GM10248 (cell line): ENCODE measurements at places on chromosomes 4 and X.
A peak's percentile ranks its signal among the peaks of the same experiment; 100 is the strongest.

DNA sequence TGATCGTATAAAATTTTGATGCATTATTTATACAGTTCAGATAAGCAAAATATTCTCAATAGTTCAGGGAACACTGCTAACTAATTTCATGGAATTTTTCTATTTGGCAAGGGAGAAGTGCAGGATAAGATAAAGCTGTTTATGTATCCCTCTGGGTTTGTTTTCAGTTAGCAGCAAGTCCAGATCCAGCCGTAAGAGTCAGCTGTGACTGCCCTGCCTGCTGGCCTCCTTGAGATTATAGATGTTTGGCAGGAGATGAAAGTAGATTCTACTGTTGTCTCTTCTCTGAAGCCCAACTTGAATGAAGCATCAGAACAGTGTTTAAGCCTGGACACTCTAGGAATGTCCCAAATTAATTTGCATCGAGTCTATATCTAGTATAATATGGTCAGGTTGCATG, 29.5 kb downstream of the ANTXR2 start:
- DNase-seq: no peak

- no peak for DNase-seq
These were observed 86.5 kb upstream of the ZIC3 start for GRCh38 chrX:137479386-137479785.

DNA sequence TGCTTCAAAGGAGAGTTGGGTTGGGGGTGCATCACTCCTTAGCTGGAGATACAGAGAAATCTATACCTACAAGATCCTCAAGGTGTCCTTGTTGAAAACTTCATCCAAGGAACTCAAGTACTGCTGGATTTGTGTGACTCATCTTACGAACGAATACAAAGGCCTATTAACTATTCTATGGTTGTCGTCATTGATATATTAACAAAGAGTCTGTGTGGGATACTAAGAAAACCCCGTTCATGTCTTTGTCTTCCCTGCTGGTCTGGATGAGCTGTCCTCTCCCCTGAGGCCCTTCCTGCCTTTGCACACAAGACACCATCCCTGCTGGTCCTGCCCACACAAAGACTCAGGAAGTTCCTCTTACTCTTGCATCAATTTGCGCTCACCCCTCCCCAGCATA, 54.9 kb upstream of the IRF2 start:
- no peak for DNase-seq

- DNase-seq: no peak
These were observed 11.3 kb downstream of the TIMP1 start for GRCh38 chrX:47593522-47593921.

GRCh38 chr4:68469482-68469881, 22.2 kb downstream of the TMPRSS11E start:
- DNase-seq: no peak

- no peak for DNase-seq
These were observed 54.8 kb downstream of the TLL1 start for GRCh38 chr4:165927815-165928214.

DNA sequence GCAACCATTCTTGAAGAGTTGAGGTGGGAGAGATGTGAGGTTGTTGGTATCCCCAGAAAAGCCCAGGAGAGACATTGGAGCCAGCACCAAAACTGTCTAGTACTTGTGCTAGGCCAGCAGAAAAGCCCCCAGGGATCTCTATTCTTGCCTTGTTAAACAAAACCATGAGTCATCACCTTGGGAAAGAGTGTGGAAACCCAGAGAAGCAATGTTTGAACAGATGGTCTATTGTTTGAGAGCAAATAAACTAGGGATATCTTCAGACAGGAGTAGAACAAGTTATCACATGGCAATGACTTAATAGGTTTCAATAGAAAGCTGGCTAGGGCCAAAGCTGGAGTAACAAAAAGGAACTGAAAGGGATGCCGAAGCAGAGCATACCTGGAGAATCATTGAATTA, 195.7 kb upstream of the CASK start:
- no peak for DNase-seq

- DNase-seq: no peak
These were observed 18.7 kb downstream of the NAT8L start for GRCh38 chr4:2077537-2078460.

DNA sequence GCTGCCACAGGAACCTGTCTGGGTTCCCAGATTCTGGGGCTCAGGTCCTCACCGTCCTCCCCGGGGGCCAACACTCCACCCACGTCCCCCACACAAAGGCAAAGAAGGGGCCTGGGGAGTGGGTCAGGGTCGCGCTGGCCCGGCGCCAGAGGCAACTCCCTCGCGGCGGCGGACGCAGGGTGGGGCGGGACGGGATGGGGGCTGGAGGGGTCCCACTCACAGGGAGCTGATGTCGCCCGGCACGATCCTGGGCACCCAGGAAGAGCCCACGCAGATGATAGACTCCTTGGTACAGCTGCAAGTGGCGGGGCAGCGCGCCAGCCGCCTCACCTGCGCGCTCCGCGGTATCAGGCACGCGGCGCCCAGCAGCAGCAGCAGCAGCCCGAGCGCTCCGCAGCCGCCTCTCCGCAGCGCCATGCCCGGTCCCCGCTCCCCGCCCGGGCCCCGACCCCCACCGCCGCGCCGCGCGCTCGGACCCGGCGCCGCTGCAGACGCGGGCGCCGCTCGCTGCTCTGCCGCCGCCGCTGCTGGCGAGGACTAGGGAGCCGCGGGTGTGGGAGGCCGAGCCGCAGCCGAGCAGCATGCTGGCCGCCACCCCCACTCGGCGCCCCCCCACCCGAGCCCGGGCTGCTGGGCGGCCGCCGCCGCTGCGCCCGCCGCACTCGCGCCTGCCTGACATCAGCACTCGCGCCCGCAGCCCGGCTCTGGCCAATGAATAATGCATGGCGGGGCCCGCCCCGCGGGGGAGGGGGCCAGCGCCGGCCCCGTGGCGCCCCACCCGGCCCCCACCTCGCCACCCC, at the start of gene LGI2:
TSS of gene LGI2 (minus strand) at position 670 of the 800 bp plus-strand sequence. CDS start at position 417, 253 bp downstream.
- peak; percentile 24 for DNase-seq

GRCh38 chr4:40323866-40324265, 11.3 kb upstream of the CHRNA9 start:
- DNase-seq: no peak

DNA sequence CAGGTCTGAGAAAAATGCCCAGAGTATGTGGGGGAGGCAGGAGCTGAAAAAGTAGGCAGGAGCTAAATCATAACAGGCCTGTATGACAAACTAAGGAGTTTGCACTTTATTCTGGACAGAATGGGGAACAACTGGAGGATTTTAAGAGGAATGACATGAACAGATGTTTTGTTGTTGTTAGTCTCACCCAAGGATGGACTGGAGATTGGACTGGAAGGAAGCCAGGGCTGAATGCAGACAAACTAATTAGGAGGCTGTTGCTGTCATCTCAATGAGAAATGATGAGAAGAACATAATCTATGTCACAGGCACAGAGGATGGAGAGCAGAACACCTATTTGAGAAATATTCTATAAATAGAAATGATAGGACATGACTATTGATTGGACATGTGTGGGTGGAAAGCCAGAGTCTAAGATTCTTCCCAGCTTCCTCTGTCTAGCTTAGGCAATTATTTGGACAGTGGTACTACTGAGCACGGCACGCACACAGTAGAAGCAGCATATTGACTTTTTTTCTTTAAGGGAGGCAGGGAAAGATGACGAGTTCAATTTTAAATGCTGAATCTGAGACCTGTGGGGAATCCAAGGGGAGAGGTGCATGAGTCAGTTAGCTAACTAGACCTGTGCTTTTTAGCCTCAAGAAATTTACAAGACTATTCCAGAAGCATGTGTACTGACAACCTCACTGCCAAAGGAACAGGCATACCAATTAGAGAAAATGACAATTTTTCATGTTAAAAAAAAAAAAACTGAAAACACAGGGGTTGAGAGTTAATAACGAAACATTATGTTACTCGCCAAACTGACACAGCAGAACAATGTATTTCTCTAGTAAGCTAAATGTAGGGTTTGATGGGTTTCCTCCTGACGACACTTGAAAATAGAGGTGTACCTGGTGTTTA, 963 bp upstream of the USO1 start:
- DNase-seq: no peak

DNA sequence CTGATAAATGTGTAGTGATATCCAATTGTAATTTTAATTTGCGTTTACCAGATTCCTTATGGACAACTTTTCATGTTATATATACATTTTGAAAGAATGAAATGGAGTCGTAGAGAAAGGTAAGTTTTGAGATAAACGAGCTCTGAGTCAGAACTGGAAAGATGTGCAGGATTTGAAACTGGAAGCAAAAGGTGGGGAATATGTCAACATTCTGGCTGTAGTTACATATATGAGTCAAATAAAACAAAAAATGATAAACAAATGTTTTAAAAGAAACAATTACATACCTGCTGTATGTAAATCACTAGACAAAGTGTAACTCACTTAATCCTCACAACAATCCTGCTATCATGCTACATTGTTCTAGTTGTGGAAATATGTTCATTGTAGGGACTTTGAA, 84.0 kb downstream of the LPAR4 start:
- peak; percentile 6 for DNase-seq

GRCh38 chrX:39030636-39031035, 229.4 kb downstream of the MID1IP1 start:
- DNase-seq: no peak

- no peak for DNase-seq
These were observed 624.4 kb upstream of the ACTRT1 start for GRCh38 chrX:128676651-128677050.

DNA sequence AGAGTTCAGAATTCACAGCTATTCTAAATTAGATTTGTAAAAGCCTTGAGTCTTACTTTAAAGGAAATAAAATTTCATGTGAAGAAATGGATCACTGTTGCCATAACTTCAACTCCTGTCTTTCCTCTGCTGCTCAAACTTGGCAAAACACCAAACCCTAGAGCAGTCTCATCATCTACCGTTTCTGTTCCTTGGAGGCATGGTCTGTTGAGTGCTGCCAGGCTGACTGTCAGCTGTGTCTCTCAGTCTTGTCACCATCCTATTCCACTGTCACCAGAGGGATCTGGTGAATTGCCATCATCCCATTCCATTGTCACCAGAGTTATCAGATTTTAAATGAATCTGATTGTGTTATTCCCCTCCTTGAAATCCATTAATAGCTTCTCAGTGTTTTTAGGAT, 55.6 kb downstream of the STIM2 start:
- DNase-seq: no peak

GRCh38 chrX:136587532-136587931, 55.5 kb downstream of the VGLL1 start:
- no peak for DNase-seq

DNA sequence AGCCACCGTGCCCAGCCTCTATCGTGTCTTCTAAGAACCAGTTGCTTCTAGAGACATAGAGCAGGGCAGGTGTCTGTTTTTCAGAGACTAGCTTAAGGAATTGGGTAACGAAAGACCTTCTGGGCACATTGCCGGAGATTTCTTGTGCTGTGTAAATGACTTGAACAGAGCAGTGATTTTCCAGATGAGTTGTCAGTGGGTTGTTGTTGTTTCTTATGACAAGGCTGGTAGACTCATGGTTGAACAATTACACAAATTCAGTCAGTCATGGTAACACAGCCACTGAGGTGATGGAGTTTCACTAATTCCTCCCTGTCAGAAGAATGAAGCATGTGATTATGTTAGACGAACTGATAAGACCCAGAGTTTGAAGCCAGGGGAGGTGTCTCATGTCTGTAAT, 20.5 kb upstream of the DDX3X start:
- no peak for DNase-seq

GRCh38 chrX:46236411-46236810, 308.8 kb downstream of the ZNF674 start:
- no peak for DNase-seq

DNA sequence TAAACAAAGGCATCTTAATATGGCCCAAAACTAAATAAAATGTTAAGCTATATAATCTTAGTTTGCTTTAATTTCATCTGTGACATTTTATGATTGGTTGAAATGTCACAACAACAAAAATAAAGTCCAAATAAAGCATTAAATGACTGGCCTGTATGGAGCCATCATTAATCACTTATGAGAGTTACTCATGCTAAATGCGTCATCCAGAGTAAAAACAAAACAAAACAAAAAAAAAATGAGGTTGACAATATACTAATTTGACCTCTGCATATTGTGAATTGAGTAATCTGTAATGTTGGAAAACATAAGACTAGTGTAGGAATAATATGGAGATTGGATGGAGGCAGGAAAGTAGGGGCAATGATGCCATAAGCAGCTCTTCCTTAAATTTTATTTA, 139.7 kb downstream of the MAPK10 start:
- DNase-seq: no peak

DNA sequence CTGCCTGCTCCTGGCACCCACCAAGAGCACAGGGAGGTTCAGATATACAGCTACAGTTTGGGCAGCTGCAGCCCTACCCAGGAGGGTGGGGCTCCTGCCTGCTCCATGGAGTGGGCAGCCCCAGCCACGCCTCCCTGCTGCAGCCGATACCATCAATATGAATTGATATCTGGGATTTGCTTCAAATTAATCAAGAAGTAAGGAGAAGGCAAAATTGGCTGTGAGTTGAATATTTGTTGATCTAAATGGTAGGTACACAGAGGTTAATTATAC, 31.2 kb upstream of the ZNF280C start:
- DNase-seq: no peak

GRCh38 chrX:116873671-116874070, 410.9 kb upstream of the CT83 start:
- DNase-seq: no peak

DNA sequence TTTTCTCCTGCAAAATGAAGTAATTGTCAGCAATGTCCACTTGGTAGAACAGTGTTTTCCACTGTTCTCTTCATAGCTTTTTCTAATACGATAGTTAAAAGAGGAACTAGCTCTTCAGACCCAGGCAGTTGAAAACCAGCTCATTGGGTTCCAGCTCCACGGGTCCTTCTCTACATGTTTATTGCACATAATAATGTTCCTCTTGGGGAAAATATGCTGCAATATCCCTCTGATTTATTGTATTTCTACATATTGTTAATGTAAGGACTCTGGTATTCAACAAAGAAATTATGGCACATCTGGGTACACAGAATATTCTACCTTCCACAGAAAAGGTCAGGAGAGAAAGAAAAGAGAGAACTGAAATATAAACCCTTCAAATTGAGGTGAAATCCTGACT, 473.4 kb downstream of the TRIML1 start:
- no peak for DNase-seq

- DNase-seq: no peak
These were observed 349.8 kb upstream of the CPEB2 start for GRCh38 chr4:14652522-14652921.

DNA sequence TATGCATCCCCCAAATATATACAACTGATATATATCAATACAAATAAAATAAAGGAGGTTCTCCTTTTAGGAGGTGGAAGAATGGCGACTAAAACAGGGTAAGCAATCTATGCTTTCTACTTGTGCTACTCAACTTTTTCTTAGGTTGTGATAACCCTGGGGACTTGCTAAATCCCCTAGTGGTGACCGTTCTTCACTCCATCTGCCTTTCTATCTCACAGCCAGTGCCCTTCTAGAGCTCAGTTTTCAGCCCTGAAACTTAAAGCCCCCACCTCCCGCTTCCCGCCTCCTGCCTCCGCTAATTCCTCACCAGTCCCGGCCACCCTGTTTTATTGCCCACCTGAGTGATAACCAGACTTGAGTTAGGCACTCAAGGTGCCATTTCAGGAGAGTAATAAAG, 15.5 kb upstream of the ESX1 start:
- DNase-seq: no peak

GRCh38 chrX:30822068-30822681, 66.9 kb downstream of the TAB3 start:
- DNase-seq: peak; percentile 5
